ENCODE measurements at places on chromosomes 2 and 18.

DNA sequence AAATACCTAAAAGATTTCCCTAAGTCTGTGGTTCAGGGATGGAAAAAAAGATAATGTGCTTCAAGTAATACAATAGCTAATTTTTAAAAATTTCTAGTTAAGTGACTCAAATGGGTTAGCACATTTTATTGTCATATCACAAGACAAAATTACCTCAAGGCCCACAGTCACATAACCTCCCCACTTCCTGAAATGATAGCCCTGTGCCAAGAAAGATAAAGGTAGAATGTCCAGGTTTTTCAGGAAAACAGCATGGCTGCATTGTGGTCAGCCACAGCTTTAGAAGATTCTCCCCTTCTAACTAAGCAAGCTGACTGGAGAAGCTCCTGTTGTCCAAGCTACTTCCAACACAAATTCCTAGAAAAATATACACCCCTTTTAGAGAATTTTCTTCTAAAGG lies 127.1 kb upstream of the SLC35G4 start:
- no peak for DNase-seq

DNA sequence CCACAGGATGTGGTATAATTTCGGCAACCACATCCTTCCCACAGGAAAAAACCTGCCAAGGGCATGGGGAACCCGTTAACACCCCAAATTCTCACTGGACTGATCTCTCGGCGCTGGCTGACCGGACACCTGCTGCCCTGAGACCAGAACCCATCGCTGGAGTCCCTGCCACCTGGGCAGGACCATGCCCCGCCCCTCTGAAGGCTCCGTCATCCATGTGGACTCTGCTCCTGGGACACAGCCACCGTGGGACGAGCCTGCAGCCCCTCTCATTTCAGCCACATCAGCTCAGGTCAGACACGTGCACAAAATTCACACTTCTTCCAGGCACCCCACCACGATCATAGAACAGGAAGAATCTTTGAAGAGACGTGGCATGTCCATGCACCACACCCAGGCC lies 108.2 kb downstream of the ZNF516 start:
- no peak for DNase-seq

DNA sequence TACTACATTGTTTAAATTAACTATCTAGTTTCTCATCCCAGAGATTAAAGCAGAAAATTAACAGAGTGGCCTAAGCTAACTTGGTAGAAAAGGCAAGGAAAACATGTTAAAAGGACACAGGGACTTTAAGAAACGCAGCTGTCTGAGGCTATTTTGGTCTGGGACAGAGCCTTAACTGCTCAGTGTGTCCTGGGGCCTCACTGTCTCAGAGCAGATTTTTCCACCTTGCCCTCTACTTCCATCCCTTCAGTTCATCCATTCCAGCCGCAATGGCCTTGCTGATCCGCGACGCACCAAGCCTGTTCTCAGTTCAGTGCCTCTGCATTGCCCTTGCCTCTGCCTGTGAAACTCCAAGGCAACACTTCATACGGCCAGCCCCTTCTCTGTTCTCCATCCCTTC lies 114.9 kb upstream of the OSR1 start:
- DNase-seq, result no peak

GRCh38 chr18:53115876-53116585 lies 776.0 kb downstream of the DCC start:
- DNase-seq, result no peak

DNA sequence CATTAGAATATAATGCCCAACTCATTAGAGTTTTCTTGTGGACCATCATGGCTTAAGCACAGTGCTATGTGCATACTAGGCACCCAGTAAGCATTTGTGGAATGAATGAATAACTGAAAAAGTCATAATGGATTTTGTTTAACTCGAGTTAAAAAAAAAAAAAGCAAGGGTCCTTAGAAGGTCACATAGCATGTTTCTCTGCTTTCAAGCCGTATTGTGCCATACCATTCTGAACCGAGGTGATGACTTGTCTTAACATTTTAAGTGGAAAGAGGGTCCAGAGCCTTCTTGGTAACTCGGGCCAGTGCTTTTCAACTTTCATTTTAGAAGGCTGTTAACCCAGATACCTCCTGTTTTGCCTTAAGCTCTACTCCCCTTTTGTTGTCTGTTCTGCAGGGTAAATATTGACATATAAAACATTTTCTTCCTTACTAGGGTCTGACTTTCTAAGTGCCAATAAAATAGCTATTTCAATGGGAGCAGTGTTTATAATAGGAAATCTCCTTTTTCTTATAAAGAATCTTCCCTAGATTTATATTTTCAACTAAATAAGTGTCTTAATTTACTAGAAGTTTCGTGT lies 787 bp upstream of the ADGRF3 start:
- DNase-seq, result no peak

DNA sequence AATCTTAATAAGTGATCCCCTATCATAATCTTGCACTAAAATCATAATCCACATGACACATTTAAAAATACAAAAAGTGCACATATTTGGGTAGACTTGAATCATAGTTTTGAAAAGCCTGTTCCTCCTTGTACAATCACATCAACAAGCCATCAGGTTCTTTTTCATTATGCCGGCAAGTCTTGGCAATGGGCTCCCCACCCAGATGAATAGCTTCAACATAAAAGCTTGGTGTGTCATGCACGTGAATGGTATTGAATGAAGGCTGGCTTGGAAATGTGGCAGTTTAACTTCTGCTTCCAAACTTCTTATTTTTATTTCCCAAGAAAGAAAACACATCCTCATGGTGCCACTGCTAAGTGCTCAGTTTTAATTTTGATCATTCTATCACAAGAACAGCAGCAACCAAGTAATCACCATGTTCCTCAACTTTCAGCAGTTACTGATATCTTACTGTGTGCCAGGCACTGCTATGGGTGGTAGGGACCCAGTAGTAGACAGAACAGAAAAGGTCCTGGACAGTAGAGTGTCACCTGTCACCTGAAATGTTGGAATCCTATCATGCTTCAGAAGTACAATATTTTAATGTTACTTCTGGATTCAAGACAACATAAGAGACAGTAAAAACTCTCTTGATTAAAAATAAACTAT lies 89.9 kb downstream of the AP1S3 start:
- no peak for DNase-seq

DNA sequence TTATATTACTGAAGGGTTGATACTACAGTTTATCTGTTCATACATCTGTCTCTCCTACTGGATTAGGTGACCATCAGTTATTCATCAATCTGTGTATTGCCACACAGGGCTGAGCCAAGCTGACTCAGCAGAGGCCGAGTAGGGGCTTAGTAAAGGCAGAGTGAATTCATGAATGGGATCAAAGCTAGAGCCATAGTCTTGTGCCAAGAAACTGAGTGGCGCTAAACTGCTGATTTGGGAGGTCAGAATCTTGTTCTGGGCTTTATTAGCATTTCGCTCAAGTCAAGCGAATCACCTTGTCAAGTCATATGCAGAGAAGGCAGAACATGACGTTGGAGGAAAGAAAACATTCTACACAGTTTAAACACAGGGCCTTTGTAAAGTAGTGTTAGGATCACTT lies 34.1 kb downstream of the SOCS6 start:
- DNase-seq, result no peak

GRCh38 chr18:23188068-23188760 lies 52.9 kb downstream of the CABLES1 start:
- DNase-seq, result no peak

DNA sequence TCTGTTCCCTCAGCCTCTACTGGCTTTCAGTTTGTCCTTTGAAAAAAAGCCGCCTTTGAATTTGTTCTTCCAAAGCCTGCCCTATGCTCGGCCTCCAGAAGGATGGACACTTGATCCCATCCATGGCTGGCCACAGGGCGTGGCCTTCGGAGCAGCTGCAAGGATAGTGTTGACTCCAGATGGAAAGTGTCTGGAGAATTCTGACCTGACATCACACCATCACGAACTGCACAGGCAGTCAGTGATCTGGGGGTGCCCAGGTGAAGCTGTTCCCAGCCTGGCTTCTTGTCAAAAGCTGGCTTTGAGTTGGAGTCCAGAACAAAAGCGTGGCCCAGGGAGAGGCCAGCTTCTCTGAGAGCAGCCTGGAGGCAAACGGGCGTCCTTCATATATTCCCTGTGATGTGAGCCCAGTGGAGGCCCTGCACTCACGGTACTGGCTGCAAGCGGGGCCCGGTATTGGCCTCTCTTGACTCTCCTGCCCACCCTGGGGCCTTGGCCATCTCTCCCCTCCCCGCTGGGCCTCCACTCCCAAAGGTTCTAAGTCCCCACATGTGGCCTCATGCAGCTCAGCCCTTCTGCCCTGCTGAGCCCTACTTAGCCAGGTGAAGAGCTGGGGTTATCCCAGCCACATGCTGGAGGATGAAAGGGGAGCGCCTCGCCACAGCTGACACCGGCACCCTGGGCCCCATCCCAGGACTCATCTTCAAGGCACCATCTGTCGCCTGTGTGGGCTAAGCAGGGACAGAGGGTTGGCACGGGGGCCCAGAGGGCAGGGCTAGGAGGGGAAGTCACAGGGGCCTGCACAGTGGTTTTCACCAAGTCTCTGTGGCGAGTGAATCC lies 20.4 kb upstream of the ATOH8 start:
- no peak for DNase-seq

DNA sequence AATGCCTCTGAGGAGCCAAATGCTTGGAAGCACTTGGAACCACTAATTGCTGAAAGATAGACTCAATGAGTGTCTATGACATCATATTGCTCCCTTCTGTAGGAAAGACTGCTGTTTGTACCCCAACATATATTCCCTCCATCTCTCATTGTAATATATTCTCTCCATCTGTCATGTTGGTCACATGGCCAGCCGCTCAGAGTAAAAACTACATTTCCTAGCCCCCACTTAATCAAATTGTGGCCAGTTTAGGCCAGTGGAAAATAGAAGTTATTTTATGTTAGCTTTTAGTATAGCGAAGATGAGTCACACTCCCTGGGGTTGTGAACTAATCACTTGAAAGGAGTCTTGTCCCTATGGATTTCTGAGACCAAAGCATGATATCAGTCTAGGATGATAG lies 160.2 kb downstream of the HNMT start:
- no peak for DNase-seq

DNA sequence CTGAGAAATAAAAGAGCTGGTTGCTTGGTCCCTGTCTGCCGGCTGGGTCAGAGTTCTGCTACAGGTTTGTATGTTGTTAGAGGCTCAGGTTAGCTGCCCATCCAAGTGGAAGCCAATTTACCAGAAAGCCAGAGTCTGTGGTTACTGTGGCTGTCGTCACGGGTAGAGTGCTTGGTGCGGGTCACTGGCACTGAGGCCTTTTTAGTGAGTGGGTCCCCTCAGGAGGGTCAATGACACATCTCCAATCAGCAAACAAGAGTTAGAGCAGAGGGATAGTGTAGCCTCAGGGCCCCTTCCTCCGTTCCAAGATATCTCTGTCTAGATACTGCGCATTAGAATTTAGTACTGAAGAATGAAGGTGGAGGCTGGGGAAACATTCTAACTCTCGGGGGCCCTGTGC lies 41.2 kb downstream of the CTIF start:
- no peak for DNase-seq

DNA sequence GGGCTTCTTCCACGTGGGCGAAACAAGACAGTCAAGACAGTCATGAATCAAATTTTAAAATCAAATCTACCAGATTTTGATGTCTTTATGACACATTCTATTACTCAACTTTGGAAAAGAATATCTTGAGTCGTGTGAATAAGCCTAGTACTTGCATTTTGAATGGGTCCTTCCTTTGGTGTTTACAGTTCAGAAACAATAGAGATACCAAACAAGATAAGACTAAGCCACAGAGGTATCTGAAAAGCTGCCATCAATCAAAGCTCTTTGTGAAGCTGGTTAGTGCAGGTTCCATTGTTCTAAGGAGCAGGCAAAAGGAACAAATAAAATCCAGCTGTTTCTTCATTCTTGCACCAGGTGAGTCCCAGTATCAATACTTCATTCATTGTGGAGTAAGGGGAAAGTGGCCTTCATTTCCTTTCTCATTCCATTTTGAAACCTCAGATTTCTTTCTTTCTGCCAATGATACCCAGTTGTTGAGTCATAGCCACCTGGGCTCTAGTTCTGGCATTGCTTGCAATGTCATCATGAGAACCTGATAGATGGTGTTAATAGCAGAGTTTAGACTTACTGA lies 151.7 kb upstream of the L3MBTL4 start:
- DNase-seq, result no peak

GRCh38 chr2:171814883-171815282 lies 79.2 kb downstream of the SLC25A12 start:
- DNase-seq, result no peak

GRCh38 chr2:5991305-5991968 lies 299.3 kb downstream of the SOX11 start:
- no peak for DNase-seq
